DMS153 (cell line): ENCODE measurements at places on chromosomes 5 and 9.
A peak's percentile ranks its signal among the peaks of the same experiment; 100 is the strongest.

GRCh38 chr9:1100201-1100600 lies 50.0 kb downstream of the DMRT2 start:
- DNase-seq = no peak

- no peak for DNase-seq
These were observed 71.7 kb upstream of the FCN1 start for GRCh38 chr9:134989206-134990065.

DNA sequence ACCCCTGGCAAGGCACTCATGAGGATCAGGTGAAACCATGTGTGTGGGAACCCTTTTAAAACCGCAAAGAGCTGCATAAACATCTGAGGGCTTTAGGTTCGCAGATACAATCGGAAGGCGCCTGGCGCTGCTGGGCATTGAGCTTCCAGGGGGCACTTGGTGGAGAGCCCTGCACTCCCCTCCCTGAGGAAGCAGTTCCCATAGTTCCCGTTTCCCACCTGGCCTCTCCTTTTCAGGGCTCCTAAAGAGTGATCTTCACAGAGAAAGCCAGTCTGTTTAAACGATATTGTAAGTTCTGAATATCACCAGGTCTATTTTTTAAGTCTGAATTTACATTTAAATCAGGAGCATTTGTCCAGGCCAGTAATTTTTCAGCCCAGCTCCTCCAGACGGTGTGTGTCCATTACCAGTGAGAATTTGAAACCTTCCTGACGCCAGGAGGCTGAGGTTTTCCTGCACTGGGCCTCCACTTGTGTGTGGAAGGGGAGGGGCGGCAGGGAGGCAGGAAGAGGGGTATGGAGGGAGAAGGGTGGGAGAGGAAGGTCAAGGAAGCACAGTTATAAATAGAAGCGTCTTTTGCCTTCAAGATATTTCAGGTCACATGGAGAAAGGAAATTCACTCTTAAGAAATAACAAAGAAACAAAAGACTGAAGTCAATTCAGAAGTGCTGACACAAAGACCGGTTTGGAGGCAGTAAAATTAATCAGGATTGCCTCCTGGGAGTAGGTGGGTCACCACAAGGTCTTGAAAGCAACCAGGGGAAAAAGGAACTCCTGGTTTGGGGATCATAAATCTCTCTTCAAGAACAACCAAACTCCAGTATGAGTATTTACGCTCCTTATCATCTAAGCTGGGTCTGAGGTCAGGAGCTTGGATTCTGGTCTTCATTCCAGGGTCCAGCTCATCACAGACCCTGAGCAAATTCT lies 14.3 kb upstream of the MGAT1 start:
- no peak for DNase-seq

- peak; percentile 59 for DNase-seq
These were observed 367.8 kb downstream of the IRX2 start for GRCh38 chr5:2383698-2384065.

DNA sequence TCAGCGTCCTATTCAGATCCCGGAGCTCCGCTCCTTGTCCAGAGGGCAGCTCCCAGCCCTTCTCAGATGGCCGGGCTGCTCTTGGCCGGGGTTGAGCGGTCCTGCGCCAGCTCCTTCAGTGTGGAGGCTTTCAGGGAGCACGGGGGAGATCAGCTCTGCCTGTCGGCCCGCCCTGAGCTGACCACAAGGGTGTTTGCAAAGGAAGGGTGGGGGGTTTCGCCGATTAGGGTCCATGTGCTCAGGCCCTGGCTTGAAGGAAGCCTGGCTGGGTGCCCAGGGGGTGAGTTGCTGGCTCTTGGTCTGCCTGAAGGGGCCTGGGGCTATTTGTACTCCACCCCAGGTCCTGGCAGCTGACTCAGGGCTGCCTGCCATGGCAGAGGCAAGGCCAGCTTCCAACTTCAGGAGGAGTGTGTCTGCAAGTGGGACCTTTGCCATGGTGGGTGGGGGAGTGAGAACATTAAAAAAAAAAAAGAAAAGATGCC lies 250.1 kb upstream of the KLF4 start:
- no peak for DNase-seq
